NCI-H1048 (cell line): ENCODE measurements at places on chromosomes 11 and 22.

- DNase-seq = no peak
Measured at GRCh38 chr22:47154621-47155081, 392.2 kb downstream of the TBC1D22A start.

GRCh38 chr11:128619540-128620308, 32.4 kb upstream of the ETS1 start:
- no peak for DNase-seq

GRCh38 chr22:47344414-47344813, 582.0 kb downstream of the TBC1D22A start:
- no peak for DNase-seq

GRCh38 chr11:46039990-46040389, 81.3 kb downstream of the PHF21A start:
- no peak for DNase-seq

DNA sequence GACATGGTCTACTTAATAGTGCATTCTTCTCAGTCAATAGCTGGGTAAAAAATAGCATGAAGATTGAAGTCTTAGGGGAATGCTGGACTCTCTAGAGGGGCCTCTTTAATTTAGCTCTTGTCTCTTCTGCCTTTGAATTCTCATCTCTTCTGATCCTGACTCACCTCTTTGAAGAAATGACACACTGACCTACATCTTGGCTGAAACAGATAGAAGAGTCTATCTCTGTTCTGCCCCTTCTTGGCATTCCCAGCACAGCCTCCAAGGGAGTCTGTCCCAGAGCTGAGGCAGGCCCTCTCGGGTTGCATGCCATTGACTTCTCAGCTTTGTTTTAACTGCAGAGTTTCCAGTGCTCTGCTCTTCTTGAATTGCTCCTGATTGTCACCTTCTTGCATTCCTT, 55.7 kb downstream of the PTPRJ start:
- DNase-seq = no peak

- no peak for DNase-seq
Measured at GRCh38 chr11:30328681-30329080, 5.8 kb downstream of the ARL14EP start.

DNA sequence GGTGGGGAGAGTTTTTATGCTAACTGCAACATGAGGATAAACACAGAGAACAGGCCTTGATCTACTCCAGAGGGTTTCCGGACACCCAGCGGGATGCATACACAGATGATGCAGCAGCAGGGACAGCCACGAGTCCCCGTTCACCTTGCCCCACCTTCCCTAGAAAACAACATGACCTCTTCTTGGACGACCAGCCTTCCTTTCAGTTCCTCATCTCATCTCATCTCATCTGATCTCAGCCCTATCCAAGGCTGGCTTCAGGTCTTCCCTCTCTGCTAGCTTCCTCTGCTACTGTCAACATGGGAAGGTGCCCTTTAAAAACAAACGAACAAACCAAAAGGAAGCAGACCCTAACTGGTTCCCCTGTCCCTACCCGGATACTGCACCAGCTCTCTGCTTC, 1356.2 kb downstream of the TBC1D22A start:
- DNase-seq = no peak

GRCh38 chr11:122313581-122313980, 197.6 kb upstream of the BLID start:
- DNase-seq = no peak

DNA sequence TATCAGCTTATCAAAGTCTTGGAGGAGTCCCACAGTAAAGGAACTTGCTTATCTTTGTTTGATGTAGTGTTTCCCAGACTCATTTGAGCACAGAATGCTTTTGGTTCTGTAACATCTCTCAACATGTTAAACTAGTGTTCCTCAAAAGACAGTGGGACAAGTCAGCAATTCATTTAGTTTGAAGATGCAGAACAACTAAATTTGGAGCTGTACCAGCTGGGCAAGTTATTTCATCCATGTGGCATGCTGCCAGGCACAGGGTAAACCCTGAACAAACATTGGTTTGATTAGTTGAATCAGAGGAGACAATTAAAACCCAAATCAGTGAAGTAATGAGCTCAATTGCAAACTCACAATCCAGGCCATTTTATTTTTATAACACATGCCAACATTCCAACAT, 141.2 kb downstream of the CSNK2A3 start:
- DNase-seq = no peak

- DNase-seq = no peak
Measured at GRCh38 chr22:49900441-49901230, 17.6 kb downstream of the ALG12 start.

GRCh38 chr11:11261629-11262028, 91.4 kb downstream of the CSNK2A3 start:
- DNase-seq = no peak

DNA sequence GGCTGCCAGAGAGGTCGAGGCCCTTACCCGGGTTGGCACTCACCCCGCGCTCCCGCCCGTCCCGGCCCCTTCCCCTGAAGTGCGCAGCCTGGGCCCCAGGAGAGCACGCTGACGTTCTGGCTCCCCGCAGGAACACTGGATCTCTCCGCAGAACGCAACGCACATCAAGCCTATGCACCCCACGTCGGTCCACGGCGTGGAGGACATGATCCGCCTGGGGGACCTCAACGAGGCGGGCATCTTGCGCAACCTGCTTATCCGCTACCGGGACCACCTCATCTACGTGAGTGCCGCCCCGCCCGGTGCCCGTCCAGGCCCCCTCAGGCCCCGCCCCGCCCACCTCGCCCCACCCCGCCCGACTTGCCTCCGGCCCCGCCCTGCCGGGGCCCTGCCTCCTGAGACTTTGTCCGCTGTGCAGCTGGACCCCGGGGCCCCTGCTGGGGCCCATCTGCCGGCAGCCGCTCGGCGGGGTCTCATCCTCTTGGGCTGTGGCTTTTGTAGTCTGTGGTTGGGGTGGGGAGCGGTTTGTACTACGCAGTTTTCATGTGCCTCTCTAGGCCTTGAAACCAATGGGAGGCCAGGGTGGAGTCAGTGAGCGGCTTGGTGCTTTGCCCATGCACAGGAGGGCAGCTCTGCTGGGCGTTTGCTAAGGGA, 19.7 kb downstream of the MYO7A start:
- no peak for DNase-seq
